ENCODE measurements at places on chromosomes 1 and 21. TPM values are rescaled to one million over a fixed set of nuclear protein-coding genes. Genes with fewer than 3 reads are reported as not detected.

- DNase-seq = no peak
These were observed 118.1 kb downstream of the NGF start for GRCh38 chr1:115219927-115220326.

DNA sequence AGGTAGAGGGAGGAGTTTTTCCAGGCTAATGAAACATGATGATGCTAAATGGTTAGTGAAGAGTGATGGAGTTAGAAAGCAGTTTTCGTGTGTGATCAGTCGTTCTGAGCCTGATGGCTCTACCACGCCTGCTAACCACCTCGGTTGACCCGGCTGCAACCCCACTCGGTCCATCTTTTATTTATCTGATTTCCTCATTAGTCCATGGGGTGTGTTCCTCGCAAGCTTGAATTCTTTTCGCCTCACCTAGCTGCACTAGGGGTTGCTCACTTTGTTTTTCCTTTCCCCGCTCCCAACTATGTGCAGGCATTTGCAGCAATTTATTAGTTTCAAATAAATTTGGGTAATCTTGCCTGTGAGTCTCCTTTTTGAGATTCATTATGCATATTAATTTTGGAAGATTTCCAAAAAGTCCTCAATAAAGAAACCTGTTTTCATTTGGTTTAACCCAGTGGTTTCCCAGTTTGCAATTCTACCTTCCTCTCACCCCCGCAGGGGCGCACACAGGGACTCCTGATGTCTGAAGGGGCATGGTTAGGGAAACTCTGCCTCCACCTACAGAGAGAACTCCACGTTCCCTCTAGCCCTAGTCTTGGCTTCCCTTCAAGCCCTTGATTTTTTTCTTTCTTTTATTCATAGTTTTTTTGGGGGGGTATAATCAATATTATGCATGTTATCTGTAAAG is 12.6 kb downstream of the B3GALT5 start:
- no peak for DNase-seq

Gene SPRR2F
- not detected for total RNA-seq

Gene HSD3B1
- total RNA-seq = not detected

Gene KRTAP12-3
- total RNA-seq = not detected
